ENCODE measurements at places on chromosomes 4 and X.
A peak's percentile ranks its signal among the peaks of the same experiment; 100 is the strongest.

DNA sequence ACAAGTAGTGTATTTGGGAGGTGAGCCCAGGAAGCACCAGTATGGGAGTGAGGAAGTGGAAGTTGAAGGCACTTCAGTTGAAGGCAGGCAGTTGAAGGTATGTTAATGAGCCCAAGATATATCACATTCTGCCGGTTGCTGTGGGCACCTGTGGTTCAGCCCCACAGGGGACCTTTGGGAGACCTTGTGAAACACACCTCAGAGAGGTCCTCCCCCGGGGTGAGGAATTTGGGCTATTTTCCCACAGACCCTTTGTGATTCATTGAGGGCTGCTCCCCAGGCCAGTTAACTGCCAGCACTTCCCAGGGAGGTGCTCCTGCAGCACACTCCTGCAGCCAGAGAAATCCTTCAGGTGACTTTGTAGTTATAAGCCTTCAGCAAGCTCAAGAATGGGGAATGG is 45.9 kb downstream of the PTCHD1 start:
- no peak for DNase-seq

DNA sequence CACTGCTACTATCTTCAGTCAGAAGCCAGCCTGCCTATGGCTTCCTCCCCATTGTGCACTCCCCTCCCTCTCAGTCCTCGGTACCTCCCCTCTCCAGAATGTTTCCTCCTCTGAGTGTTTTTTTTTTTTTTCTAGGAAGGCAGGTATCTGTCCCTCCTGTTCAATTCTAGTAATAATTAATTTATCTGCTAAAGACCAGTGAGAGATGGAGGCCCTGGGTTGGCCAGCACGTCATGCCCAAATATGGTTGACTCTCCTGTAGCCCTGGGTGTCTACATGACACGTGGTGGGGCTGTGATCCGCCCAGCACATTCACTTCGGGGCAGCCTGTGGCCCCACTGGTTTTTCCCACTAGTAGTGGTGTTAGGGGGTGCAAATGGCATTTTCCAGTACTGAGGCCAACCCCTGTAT is 1.8 kb downstream of the FLNA start:
- DNase-seq, result peak; percentile 40

GRCh38 chr4:10245751-10246150 is 129.2 kb upstream of the WDR1 start:
- no peak for DNase-seq

- DNase-seq, result peak; percentile 48
Measured at GRCh38 chr4:83114576-83114975, at the start of gene PLAC8. PLAC8 (minus strand) TSS chr4:83114729; CDS start chr4:83107921, 6,808 bp downstream.

DNA sequence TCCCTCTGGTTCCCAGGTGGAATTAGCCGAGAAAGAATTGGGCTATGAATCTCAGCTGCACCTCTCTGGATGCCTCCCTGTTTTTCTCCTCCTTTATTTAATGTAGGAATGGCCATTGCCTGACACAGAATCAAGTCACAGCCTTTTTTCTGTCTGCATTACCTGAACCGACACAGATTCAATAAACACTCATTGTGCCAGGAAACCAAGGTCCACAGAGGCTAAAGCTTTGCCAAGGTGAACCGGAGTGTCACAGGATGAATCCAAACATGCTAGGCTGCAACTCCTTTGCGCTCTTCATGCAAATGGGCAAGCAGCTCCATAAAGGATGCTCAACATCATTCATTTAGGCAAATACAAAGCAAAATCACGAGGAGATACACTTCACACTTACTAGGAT is 199.8 kb upstream of the AGTR2 start:
- no peak for DNase-seq

DNA sequence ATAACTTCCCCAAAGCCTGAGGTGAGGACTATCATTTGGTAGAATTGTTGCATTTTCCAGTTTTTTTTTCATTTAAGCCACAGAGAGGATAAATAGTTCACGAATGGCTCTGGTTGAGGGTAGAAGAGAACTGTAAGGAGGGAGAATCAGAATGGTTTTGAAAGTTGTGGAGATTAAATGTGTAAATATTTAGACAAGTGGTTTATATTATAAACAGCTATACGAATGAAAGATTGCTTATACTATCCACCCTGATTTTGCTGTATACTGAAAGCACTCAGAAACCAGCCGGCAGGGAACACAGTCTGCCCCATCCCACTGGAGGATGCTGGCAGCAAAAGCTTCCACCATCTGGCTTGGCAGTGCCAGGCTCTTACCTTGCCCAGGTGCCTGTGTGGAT is 341.1 kb downstream of the RAPGEF2 start:
- no peak for DNase-seq

DNA sequence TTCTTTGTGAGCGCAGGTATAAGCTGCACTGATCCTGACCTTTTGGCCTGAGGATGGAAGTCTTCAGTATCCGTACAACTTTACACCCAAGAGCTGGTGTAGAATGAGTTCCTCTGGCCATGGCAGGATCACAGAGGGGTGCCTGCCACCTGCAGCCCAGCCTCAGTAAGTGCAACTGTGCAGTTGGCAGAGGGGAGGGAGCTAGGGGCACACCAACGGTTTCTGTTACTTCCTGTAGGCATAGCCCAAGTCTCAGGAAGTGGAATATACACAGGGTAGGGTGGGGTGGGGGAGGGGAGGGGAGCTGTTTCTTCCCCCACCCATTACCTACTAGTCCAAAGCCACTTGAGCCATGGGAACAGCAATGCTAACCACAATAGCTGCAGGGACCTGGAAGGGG is 85.4 kb upstream of the GBA3 start:
- peak; percentile 41 for DNase-seq

DNA sequence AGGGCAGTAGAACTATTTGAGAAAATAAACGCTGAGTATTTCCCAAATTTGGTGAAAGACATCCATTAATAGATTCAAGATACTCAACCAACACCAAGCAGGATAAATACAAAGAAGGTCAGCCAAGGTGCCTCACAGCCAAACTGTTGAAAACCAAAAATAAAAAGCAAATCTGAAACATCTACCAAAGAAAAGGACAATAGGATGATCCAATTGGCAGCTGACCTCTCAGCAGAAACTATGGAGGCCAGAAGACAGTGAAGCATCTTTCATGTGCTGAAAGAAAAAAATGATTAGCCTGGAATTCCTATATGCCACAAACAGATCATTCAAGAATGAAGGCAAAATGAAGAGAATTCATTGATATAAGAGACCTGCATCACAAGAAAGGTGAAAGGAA is 44.9 kb downstream of the USP46 start:
- no peak for DNase-seq

- DNase-seq, result no peak
Measured at GRCh38 chrX:15128861-15129260, 141.0 kb downstream of the ASB9 start.

- no peak for DNase-seq
Measured at GRCh38 chrX:106391284-106391911, 220.4 kb upstream of the RADX start.

GRCh38 chrX:2774057-2774456 is 22.2 kb downstream of the XG start:
- DNase-seq, result no peak

GRCh38 chrX:121635141-121635540 is 587.7 kb downstream of the GLUD2 start:
- DNase-seq, result no peak

DNA sequence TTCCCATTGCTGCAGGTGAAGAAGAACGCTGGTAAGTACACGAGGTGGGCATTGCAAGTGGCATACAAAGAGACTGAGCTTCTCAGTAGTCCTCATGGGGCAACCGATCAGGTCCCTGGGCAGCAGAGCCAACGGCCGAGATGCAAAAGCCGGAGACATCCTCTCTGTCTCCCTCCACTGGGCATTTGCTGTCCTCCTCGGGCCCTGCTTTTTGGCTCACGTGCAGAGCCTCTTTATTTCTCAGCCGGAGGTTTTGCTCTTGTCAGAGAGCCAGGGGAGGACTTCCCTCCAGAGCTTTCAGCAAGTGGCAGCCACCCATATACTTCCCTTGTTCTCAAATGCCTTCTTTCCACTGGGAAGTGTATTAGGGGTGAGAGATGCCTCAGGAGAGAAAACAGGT is 18.0 kb downstream of the STARD8 start:
- DNase-seq, result no peak

- no peak for DNase-seq
Measured at GRCh38 chr4:73606465-73606974, 13.7 kb downstream of the RASSF6 start.

DNA sequence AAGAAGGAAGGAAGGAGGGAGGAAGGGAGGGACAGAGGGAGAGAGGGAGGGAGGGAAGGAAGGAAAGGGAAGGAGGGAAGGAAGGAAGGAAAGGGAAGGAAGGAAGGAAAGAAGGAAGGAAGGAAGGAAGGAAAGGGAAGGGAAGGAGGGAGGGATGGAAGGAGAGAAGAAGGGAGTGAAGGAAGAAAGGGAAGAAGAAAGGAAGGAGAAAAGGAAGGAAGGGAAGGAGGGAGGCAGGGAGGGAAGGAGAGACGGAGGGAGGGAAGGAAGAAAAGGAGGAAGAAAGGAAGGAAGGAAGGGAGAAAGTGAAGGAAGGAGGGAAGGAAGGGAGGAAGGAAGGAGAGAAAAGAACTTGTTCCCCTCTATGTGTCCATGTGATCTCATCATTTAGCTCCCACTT is 465.0 kb downstream of the KCTD8 start:
- no peak for DNase-seq

GRCh38 chr4:11165052-11165451 is 263.6 kb downstream of the HS3ST1 start:
- DNase-seq, result no peak

- no peak for DNase-seq
Measured at GRCh38 chrX:38697461-38697860, 103.8 kb upstream of the MID1IP1 start.

- DNase-seq, result no peak
Measured at GRCh38 chr4:14844061-14844460, 158.2 kb upstream of the CPEB2 start.

GRCh38 chr4:7101692-7102515 is 34.0 kb upstream of the GRPEL1 start:
- peak; percentile 47 for DNase-seq

DNA sequence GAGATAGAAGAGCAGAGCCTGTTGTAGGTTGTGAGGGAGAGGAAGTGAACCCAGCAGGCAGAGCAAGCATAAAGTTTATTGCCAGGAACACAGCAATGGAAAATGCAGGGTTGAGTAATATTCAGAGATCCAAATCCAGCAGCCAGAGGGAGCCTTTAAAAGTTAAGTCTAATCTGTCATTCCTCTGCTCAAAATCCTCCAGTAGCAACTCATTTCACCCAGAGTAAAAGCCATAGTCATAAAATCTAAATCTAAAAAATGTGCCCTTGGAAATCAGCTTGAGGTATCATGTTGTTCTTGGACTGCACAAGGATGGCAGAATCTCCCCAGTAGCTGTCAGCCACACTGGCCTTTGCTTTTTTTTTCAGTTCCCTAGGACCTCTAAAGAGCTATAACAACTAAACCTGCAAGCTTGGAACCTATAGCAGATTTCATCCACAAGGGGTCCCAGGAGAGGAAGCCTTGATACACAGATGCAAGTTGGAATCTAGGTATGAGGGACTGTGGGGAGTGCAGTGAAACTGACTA is 62.9 kb upstream of the FRAS1 start:
- DNase-seq, result no peak

DNA sequence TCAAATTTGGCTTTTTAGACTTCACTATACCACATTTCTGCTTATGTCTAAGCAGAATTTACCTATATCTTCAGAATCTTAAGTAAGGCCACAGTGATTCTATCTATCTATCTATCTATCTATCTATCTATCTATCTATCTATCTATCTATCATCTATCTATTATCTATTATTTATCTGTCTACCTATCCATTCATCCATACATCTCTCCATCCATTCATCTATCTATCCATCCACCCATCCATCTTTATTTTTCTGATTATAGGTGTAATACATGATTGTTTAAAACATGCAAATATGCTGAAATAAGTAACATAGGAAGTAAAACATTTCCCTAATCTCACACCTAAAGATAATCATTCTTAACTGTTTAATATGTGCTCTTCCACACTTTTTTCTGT is 18.8 kb downstream of the ADGRG4 start:
- no peak for DNase-seq
